CD8-positive, alpha-beta memory T cell (primary cell): ENCODE measurements at places on chromosomes 11 and 22.

- DNase-seq, result no peak
These were observed 16.2 kb downstream of the LRRC32 start for GRCh38 chr11:76654298-76654851.

DNA sequence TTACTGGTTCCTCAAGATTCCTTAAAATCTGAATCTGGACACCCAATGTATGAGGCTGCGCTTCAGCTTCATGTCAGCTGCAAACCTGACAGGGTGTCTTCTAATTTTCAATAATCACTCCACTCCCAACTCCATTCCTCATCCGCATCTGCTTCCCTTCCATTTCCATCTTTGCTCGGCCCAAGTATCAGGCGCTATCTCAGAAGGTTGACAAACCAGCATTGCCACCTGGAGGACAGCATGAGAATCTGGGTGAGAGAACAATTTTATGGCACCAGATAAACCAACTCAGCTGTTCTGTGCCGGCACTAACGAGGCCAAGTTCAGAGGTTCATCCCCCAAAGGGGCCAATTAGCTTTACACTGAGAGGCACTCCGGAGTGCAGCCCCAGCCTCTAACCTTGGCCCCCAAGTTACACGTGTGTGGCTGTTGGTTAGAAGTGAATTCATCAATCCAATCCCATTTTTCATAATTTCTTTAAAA is 79.1 kb upstream of the LMO2 start:
- no peak for DNase-seq

GRCh38 chr22:45096256-45096907 is 67.3 kb upstream of the NUP50 start:
- peak; percentile 10 for DNase-seq

DNA sequence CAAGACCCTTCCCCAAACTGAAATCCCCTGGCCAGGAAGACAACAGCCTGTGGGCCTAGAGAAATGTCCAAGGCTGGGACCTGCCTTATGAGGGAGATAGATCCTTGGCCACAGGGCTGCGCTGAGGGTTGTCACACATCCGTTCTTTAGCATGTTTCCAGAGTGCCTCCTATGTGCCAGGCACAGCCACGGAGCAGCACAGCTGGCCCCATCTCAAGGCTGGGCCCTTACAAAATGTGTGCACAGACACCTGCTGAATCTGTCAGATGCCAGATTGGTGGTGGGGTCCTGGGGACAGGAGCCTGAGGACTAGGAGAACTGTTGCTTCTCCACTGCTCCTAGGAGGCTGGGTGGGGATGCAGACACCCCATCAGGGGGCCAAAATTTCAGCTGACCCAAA is 11.2 kb downstream of the GRIK4 start:
- DNase-seq, result no peak

DNA sequence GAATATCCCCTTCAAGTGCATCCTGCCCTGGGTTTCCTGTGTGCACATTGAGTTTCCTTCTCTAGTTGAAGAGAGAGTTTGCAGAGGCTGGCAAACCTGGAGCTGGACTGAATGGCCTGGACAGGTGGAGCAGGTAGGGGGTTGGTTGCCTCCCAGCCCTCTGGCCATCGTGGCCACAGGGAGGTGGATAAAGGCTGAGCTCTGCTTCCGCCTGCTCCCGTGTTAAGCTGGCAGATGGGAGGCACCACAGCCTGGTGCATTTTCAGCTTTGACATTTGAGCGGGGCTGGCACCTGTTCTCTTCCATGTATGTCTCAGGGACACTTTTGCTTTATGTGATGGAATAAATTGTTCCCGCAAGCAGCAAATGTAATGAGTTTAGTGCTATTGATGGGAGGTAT is 11.1 kb downstream of the MICAL2 start:
- no peak for DNase-seq

- DNase-seq, result no peak
These were observed 121.9 kb upstream of the MTMR2 start for GRCh38 chr11:96045622-96046456.

- DNase-seq, result no peak
These were observed 19.9 kb downstream of the IFT27 start for GRCh38 chr22:36756031-36756430.

DNA sequence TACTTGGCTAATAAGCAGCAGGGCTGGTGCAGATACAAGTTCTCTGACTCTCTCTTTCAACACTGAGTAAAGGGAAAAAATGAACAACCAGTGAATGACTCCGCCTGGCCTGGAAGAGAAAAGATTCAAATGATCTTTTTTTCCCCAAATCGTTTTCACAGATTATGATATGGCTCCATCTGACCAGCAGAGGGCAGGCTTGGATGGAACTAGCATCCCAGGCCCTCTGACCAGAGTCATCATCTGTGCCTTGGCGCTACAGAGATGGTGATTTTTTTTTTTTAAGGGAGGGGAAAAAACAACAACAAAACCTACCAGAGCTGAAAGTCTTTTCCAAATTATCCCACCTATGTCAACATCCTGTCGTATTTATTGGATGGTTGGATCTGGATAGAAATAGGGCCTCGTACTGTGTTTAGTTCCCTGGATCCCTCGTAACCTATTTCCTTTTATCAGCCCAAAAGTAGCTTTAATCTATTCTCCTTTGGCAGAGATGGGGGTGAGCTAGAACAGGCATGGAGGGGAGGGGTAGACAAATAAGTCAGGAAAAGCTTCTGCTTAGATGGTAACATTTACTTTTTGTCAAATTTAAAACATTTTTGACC is 69.7 kb downstream of the PRSS23 start:
- DNase-seq, result no peak

- no peak for DNase-seq
These were observed 9.2 kb upstream of the CD5 start for GRCh38 chr11:61092908-61093763.

DNA sequence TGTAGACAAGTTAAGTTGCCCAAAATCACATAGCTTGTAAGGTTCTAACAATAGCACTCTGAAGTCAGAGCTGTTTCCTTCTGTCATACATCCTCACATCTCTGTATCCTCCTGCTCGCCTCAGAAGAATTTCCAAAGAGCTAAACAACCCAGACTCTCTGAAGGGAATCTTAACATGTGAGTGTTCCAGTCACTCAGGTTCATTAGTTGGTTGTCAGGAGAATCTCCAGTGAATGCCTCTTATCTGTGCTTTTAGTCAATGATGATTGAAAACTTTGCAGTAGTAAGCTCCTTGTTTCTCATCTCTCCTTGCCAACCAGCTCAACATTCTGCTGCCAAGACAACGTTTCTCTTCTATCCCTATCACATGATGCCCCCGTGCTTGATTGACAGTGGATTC is 195.5 kb downstream of the C11orf91 start:
- no peak for DNase-seq

GRCh38 chr11:34609850-34610249 is 11.0 kb upstream of the EHF start:
- no peak for DNase-seq

DNA sequence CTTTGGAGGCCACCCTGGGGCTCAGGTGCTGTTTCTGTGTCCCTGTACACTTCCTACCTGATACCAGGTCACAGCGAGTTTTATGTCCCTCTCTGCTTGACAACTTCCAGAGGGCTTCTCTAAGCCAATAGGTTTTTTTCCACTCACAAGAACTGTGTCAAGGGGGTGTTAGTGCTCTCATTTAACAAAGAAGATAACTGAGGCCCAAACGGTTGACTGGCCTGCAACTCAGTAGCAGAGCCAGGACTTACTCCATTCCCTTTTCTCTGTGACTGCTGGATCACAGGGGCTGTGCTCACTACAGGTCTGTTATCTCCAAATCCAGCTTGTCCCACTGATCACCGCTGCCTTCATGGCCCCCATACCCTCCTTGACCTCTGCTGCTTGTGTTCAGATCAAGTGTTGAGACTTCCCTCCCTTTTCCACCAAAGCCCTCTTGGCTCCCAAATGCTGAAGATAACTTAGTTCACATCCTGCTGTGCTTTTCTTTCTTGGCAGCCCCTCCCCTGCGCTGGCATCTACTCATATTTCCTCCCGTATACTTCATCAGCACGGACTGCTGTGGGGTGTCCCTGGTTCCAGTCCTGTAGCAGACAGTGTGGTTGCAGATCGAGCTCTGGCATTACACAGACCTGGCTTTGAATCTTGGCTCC is 41.3 kb downstream of the POU2F3 start:
- DNase-seq, result no peak

DNA sequence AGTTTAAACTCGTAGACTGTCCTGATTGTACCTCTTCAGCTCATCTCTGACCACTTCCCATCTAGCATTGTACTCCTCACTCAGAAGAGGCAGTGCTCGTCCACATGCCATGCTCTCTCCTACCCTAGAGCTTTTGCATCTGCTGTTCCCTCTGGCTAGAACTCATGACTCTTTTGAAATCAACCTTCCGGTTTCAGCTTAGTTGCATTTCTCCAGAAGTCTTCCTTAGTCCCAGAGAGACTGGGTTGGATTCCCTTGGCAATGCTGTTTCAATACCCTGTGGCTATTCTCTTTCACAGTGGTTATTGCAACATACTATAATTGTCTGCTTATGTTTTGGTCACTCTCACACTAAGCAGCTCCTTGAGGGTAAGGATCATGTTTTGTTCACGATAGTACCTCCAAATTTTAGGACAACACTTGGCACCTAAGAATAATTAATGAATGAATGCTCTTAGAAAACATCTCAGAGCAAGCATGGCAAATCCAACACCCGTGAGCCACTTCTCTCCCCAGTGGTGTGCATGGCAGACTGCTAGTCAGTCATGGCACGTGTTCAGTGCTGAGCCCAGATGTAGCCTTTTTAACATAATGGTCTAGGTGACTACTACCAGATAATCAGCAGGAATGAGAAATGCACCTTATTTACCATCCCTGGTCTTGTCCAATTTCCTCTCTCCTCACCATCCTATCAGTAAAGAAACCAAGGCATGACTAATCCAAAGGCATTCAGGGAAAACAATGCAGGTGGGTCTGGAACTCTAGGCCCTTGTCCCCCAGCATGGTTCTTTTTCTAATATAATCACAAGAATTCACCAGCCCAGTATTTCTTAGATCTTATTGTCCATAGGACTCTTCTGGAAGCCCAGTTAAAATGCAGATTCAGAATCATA is 14.5 kb downstream of the SEPTIN3 start:
- DNase-seq, result no peak

GRCh38 chr22:50732681-50733080 is 5.3 kb upstream of the ACR start:
- no peak for DNase-seq

DNA sequence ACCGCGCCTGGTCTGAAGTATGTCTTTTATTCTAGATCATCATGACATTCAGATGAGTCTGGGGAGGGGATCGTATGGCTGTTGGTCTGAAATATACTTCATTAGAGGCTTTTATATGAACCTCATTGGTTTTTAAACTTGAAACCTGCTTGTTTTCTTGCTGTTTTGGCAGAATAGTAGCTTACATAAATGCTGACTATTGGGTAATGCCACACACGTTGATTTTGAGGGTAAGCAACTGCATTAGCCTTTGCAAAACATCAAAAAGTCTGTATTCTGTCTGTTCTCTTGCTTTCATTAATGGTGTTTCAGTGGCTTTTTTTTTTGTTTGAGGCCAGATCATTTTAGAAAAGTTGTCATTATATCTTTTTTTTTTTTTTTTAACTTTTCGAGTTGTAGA is 14.2 kb downstream of the PPME1 start:
- DNase-seq, result no peak

DNA sequence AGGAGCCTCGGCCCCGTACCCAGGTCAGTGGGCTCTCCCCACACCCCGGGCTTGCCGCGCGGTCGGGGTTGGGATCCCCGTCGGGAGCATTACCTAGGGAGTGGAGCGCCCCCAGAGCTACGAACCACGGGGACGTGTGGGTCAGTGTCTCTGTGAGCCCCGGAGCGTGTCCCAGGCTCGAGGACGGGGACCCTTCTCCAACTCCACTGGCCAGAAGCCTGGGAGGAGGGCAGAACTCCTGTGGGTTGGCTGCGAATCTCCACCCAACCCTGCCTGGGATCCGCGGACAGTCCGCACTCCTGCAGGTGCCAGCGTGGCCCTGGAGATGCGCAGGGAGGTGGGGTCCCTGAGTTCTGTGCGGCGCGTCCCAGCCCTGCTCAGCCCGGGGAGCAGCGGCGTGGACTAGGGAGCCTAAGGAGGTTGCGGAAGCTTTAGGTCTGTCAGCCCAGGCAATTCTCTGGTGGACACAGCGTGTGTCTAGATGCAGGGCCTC is 346 bp downstream of the PPFIBP2 start:
- DNase-seq, result no peak

GRCh38 chr11:101863361-101863760 is 51.4 kb upstream of the CEP126 start:
- no peak for DNase-seq

GRCh38 chr11:103661185-103661584 is 375.3 kb upstream of the DDI1 start:
- DNase-seq, result no peak
